ENCODE measurements at places on chromosomes 2 and 18. TPM values are rescaled to one million over a fixed set of nuclear protein-coding genes. Genes with fewer than 3 reads are reported as not detected.

The DES gene
- total RNA-seq, result 0.12 TPM

DNA sequence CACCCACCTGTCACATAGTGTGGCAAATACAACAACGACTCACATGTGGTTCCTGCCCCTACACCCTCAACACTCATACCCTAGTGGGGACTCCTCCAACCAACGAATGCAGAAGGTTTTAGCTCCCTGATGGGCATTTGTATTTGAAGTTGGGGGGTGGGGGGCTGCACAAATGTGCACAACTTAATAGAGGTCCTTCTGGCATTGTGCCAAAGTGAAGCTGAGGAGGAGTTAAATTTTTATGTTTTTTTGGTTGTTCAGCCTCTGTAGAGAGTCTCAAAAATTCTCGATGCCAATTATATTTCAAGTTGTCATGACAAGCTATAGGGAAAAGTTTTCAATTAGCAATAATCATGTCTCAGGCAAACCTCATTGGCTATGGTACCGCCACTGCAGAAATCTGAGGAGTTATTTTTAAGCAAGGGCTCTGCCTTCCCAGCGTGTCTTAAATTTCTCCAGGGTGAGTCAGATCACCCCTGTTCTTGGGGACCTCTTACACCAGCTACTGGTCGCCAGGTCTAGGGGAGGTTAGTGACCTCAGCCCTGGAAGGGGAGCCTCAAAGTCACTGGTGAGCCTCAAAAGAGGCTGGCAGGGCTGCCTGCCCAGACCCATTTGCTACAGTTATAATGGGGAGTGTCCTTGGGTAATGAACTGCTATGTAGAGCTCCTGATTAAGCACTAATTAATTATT lies 102.7 kb upstream of the TAF1B start:
- DNase-seq, result no peak

The REG1B gene
- total RNA-seq, result not detected

The TEKT4 gene
- not detected for total RNA-seq

DNA sequence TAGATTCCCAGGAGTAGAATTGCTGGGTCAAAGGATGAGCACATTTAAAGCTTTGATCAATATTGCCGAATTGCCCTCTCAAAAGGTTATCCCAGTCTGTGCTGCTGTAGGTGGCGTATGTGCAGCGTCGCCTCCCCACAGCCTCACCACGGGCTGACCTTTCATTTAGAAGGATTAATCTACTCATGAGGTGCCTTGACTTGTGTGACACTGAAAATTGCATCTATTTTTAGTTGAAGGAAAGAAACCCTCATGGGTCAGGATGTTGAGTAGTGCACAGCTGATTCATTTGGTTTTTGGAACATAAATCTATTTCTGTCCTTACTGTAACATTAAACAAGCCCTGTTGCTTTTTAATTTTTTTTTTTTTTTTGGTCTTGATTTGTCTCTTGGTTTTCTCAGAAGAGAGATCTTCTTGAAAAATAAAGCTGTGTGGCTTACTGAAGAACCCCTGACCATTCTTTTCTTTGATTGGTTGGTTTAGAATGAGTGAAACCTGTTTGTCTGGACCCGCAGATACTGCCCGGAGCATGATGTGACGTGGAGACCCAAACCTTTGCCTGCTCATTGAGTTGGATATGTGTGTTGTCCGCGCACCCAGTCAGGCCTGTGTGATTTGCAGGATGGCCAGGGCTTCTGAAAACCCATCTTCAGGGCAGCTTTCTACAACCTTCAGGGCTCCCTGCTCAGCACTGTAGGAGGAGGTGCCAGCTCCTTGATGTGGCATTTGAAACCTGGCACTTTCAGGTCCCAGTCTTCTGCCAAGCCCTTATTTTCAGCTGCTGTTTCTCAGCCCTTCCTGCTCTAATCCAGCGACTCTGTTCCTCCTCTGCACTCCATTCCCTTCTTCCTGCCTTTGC lies 61.0 kb downstream of the LPIN1 start:
- DNase-seq, result no peak

DNA sequence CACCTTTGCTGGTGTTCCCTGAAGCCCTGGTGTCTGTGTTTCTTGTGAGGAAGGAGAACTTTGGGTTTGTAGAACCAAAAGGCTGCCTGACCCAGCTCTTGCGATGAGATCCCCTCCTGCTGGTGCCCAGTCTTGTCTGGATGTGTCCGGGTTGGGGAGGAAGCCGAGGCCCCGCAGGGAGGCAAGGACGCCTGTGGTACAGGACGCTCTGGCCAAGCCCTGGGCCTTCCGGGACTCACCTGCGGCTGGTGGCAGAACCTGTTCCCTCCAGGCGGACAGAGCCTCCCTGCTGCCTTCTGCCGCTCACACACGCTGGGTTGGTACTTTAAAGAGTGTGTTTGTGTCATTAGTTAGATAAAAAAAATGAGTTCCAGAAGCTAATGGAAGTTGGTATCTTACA lies 616.2 kb downstream of the GALR1 start:
- no peak for DNase-seq

The ALPI gene
- not detected for total RNA-seq

DNA sequence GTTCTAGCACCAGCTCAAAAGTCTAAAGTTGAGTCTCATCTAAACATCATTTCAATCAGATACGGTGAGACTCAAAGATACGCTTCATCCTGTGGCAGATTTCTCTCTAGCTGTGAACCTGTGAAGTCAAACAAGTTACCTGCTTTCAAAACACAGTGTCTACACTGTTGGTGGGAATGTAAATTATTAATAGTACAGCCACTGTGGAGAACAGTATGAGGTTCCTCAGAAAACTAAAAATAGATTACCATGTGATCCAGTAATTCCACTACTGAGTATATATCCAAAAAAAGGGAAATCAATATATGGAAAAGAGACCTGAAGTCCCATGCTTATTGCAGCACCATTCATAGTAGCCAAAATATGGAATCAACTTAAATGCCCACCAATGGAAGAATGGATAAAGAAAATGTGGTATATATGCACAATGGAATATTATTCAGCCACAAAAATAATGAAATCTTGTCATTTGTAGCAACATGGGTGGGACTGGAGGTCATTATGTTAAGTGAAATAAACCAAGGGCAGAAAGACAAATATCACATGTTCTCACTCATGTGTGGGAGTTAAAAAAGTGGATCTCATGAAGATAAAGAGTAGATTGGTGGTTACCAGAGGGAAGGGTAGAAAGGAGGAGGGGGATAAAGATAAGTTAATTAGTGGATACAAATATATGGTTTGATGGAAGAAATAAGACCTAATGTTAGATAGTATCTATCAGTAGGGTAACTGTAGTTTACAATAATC lies 11.7 kb downstream of the UBR3 start:
- DNase-seq, result no peak

GRCh38 chr2:1028831-1029230 lies 78.2 kb downstream of the SNTG2 start:
- DNase-seq, result no peak

DNA sequence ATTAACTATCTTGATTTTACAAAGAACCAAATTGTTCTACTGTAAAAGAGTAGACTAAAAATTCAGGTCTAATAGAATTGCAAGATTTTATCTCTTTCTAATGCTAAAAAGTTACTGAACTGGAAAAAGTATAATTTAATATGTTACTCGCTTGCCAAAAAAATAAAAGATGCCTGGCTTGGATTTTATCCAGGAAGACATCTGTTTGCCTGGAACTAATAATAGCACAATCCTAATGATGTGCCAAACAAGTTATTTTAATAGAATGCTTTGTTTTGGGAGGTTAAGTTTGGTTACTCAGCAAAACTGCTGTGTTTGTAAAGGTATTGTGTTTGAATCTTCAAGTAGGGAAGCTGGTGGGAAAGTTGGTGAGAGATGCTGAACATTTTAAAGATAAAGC lies 19.4 kb upstream of the ZSWIM2 start:
- DNase-seq, result no peak

DNA sequence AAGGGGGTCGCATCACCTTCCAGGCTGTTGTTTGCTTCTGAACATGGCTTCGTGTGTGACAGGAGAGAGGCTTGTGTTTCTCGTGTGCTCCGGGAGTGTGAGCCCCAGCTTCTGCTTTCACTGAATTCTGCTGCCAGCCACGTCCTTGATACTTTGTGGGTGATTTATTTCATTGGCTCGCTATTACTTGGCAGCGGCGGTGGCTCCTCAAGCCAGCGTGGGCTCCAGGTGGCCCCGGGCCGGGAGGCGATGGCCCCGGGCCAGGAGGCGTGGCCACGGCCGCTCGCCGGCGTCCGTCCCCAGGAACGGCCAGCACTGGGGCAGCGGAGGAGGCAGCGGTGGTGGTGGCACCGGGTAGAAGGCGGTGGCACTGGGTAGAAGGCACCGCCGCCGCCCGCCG lies 63.1 kb downstream of the NAPG start:
- DNase-seq, result no peak

- no peak for DNase-seq
Observed at GRCh38 chr18:13615432-13615861, 110.9 kb downstream of the FAM210A start.

GRCh38 chr18:44309185-44309584 lies 371.5 kb upstream of the SETBP1 start:
- DNase-seq, result no peak

The KYNU gene
- 0.29 TPM for total RNA-seq

The AGFG1 gene
- total RNA-seq, result 63.9 TPM

DNA sequence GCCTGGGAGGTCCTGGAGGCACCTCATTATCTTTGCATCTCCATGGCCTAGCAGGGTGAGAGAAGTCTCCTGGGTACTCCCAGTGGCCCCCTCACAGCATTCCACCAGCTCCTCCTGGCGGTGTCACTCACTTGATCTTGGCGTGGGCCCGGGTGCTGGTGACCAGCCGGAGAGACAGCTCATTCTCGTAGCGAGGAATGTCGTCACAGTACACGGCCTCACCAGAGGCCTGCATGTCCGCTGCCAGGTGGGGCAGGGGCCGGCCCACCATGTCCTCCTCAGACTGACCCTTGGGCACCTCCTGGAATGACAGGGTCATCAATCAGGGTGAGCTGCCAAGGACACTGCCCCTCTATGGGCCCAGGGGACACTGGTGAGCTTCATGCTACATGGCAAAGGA lies 42.4 kb downstream of the XDH start:
- no peak for DNase-seq

DNA sequence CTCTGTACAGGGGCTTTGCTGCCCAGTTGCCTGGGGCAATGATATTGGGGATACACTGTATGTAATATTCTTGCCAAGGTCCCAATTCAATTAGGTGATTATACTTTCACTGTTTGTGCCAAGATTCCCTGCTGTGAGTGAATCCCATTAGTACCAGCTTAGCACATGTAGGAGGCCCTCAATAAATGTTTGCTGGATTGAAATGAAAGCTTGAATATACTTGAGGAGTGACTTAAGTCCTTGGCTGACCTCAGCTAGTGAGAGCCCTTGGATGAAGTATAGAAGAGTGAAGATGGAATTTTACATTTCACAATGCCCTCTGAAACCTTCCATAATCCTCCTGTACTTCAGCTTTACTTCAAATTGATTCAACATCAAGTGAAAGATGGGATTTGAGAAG lies 102.9 kb downstream of the GATA6 start:
- no peak for DNase-seq

The SMAD7 gene
- 30.9 TPM for total RNA-seq

The UCN gene
- 0.72 TPM for total RNA-seq

DNA sequence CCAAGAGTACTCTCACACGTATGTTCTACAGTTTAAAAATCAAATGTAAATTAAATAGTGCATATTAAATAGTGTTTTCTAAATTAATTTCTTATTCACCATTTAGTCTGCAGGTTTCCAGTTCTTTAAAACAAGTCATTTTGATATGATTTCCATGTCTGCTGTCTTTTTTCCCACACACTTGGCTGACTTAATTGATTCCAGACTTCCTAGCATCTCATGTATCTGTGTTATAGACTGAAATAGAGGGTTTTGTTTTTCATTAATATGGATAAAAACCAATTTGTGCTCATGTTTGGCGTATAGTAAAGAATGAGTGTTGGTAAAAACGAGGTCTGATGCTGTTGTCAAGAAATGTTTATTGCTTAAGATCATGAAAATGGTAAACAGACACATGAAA lies 104.3 kb downstream of the SRBD1 start:
- no peak for DNase-seq

The VWA3B gene
- total RNA-seq, result not detected

DNA sequence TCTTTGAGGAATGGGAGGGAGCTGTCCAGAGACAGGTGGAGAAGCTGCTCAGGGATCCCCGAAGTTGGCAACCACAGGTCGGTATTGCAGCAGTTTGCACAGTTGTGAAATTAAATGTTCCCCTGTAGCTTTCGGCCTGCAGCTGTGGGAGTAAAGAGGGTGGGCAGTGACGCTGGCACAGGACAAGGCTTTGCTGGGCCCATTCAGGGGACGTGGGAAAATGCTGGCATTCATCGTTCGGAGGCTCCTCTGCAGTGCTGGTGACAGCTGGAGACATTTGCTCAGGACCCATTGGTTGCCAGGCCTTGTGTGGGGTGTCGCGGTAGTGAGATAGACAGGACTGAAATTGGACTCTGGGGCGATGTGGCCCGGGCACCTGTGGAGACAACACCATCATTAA lies 173.7 kb downstream of the MYCN start:
- DNase-seq, result no peak

- DNase-seq, result peak; percentile 5
Observed at GRCh38 chr18:32930695-32931301, 158.0 kb upstream of the KLHL14 start.

The WNT6 gene
- not detected for total RNA-seq

The RIT2 gene
- total RNA-seq, result not detected

- DNase-seq, result no peak
Observed at GRCh38 chr2:156800781-156801361, 364.7 kb downstream of the GPD2 start.

The EML6 gene
- 0.26 TPM for total RNA-seq

- no peak for DNase-seq
Observed at GRCh38 chr2:3876685-3877084, 173.3 kb downstream of the DCDC2C start.

The GALR1 gene
- total RNA-seq, result not detected

The KCNG2 gene
- total RNA-seq, result not detected

The SLC35F5 gene
- 108 TPM for total RNA-seq

GRCh38 chr2:235478609-235479008 lies 15.2 kb upstream of the AGAP1 start:
- DNase-seq, result no peak

DNA sequence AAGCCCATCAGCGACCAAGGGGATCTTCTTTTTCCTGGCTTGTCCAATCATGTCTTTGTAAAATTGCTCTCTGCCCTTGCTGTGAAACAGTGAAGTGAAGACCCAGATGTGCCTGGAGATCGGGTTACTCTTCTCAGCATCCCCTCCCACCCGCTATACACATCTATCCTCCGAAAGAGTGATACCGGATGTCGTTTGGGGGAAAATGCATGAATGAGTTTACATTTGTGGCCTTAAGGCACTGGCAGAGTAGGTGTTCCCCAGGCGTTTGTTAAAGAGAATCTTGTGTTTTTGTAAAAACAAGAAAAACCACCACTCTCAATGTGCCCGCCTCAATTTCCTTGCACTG lies 528.3 kb downstream of the CMPK2 start:
- DNase-seq, result no peak

- DNase-seq, result no peak
Observed at GRCh38 chr18:22558945-22559385, 141.2 kb upstream of the CTAGE1 start.

GRCh38 chr18:75200071-75200470 lies 8.9 kb downstream of the PTGR3 start:
- peak; percentile 73 for DNase-seq
